ENCODE measurements at places on chromosomes 1 and 21.
A peak's percentile ranks its signal among the peaks of the same experiment; 100 is the strongest.

DNA sequence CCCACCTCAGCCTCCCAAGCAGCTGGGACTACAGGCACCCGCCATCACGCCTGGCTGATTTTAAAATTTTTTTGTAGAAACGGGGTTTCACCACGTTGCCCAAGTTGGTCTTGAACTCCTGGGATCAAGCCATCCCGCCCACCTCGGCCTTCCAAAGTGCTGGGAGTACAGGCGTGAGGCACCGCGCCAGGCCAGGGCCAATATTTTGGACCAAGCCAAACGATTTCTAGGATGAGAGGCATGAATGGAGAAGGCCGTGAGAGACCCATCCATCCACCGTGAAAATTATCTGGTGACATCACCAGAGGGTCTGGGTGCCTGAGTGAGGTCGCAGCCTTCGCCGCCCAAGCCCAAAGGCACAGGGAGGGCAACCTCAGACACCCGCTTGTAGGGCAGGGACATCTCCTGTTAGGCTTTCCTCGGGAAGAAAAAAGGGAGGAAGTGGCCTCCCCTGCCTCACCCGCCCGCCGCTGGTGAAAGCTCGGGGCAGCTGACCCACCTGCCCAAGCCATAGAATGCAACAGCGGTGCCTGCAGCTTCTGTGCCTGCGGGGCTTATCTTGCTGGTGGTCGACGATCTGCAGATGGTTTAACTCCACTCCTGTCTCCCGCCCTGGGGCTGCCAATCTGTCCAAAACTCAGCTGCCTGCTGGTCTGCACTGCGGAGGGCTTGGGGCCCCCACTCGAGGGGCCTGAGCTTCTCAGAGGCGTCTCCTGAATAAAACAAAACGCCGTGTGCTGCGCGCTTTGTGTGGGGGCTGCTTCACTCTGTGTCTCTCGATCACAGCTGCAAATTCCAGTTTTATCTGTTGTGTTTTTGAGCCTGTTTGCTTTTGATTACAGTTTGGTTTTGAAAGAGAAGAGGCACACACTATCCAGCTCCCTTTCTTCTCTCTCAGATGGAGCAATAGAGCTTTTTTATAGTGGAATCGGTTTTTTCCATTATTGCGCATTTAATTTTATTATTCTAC, 85.8 kb downstream of the MRPS6 start:
- DNase-seq, result no peak

- no peak for DNase-seq
Measured at GRCh38 chr1:22197644-22198043, 54.7 kb upstream of the WNT4 start.

- DNase-seq, result no peak
Measured at GRCh38 chr1:214338212-214338611, 57.3 kb downstream of the SMYD2 start.

GRCh38 chr1:1324524-1325287, at the start of the genes CPTP and INTS11:
CPTP (plus strand) TSS chr1:1324802; CDS start chr1:1326911, 2,109 bp downstream.
INTS11 (minus strand) TSS chr1:1324660; CDS start chr1:1324608, 52 bp downstream.
- peak; percentile 92 for DNase-seq

GRCh38 chr1:218397752-218398339, 52.7 kb downstream of the TGFB2 start:
- peak; percentile 37 for DNase-seq

- no peak for DNase-seq
Measured at GRCh38 chr1:210653771-210654170, 325.1 kb downstream of the HHAT start.

- peak; percentile 14 for DNase-seq
Measured at GRCh38 chr1:172185211-172185610, 235.3 kb upstream of the C1orf105 start.

DNA sequence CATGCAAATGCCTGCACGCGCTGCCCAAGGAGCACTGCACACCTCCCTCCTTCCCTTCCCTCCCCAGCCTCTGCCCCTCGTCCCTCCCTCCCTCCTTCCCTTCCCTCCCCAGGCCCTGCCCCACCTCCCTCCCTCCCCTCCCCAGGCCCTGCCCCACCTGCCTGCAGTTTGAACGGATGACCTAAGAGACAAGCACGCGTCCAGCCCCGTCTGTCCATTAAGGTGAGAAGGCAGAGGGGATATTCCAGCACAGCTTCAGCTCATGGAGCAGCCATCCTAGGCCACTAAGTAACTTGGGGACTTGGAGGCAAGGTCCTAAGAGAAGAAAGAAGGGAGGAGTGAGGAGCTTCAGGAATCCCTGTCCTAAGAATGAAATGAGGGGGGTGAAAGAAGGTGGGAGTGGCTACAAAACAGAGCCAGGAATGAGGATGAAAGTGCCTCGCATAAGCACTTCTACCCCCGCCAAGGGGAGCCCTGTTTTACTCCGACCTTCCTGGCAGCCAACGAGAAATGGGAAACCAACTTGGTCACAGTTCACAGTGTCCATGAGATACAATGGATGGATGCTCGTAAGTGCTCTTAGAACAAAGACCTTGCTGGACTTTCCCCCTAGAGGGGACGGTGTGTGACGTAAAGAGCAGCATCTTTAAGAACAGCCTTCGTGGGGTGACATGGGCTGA, 21.3 kb upstream of the EFHD2 start:
- no peak for DNase-seq

DNA sequence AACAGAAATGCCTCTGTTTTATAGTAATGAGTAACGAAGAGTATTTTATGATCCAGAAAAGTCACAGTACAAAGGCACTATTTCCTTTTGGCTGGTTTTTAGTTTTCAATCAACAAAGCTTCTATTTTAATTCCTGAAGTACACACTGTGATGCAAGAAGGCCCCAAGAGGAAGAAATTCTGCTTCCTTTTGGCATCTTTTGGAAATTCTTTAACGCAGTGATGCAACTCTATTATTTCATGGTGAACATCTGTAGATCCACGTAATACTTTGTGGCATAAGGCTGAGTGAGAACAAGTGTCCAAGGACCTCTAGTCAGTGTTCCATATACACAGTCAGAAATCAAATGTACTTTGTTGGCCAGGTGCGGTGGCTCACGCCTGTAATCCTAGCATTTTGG, 137.5 kb downstream of the TGFB2 start:
- DNase-seq, result no peak

DNA sequence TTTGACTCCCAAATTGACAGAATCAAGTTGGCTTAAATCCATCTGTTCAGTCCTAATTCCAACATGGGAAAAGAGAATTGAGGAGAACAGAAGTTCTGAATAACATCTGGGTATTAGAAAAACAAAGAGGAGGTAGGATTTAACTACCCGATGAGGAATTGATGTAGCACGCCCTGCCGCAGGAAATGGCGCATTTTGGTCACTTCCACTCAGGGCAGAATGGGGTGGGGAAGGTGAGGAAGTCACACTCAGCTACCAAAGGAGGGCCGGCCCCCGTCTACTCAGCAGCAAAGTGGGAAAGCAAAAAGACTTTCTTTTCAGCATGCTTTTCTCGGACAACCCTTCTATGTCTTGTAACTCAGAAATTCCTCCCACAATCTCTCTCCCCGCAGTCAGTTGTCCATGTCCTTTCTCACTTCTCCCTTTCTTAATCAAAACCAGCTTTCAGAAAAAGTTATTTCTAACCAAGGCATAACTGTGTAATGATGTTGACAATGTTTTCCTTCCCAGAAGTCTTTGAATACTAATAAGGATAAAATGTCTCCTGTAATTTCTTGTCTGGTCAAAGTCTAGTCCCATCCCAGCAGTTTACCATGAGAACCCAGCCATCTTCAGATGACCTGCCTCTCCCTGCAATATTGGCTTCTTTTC, 60.5 kb upstream of the SIPA1L2 start:
- DNase-seq, result no peak

DNA sequence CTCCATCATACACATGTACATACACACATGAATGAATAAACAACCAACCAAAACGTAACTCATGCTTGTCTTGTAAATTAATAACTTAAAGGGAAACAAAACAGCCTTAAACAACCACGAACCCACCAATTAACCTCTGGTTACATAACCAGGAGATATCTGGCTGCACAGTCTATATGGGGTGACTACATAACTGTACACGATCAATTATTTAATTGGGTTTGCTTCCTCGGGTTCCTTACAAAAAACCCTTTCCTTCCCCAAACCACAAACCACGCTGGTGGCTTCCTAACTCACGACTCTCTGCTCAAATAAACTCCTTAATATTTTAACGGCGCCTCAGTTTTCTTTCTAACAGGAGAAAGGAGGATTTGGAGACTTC, 744 bp downstream of the ZNF670 start:
- DNase-seq, result no peak

DNA sequence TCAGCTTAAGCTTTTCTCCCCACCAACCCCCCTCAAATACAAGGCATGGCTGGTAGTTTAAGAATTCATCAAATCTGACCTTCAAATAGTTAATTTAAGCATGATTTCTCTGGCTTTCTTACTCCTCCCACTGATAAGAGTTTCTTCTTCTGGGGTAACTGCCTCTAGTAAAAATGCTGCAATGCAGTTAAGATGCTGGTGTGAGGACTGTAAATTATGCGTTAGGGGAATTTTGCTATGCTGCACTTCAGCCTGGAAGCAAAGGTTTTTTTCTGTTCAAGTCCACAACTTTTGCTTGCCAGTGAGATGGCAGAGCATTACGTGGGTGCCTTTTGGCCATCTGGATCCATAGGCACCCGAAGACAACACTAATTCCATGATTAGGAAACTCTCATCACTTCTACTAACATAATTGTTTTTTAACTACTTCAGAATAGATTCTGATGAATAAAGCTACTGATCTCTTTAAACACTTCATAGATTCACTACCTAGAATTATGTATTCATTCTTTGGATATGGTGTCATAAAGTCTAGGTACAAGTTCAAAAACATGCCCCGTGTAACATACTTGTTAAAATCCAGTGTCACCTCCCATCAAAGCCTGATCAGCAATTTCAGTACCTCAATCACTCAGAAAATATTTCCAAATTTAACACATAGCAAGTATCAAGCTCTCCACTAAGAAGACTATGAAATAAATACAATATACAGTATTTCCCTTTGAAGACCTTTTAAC, 8.8 kb upstream of the SMYD2 start:
- no peak for DNase-seq

DNA sequence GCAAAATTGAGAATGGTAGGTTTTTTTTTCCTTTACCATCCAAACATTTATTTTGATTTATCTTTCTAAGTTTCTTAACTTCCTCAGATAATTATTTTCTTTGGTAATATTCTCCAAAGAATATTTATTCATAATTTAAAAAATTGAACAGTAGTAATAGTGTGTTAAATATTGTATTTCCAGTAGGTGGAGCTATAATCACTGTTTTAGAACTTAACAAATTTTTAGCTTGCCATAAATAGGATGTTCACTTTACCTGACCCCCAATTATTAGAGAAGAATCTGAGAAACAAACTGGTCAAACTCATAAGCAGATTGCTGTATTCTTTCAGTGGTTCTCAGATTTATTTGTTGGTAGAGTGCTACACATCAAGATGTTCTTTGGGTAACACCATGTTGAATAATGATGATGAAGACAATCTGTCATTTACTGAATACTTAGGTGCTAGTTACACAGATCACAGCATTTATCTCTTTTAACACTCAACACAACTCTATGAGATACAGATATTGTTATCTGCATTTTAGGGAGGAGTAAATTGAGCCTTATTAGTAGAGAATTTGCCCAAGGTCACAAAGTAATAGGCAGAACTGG, 82.4 kb upstream of the GPR88 start:
- peak; percentile 50 for DNase-seq

- no peak for DNase-seq
Measured at GRCh38 chr1:4825800-4826450, 171.5 kb downstream of the AJAP1 start.

DNA sequence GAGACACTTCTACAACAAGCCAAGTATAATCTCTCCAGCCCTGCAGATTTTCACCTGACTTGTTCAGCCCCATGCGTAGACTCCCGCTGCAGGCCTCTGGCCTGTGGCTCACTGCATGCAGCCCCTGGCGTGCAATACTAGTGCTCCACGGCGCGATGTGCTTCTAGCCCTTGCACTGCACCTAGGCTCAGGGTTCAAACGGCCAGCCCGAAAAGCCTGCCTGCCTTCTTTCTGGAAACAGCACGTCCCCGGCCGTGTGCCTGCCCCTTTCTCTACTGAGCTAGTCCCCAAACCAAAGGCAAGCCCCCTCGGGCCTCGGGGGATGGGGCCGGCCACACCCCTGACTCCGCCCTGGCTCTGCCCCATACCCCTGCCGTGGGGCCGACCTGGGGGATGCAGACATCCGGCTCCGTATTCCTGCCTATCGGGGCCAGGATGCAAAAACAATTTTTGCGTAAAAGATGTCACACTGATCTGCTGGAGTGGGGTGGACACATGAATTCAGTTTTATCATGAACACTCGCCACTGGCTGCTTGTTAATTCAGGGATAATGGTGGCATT, 26.3 kb upstream of the TRAPPC10 start:
- DNase-seq, result no peak

- no peak for DNase-seq
Measured at GRCh38 chr21:44813149-44813548, 4.7 kb downstream of the SUMO3 start.

DNA sequence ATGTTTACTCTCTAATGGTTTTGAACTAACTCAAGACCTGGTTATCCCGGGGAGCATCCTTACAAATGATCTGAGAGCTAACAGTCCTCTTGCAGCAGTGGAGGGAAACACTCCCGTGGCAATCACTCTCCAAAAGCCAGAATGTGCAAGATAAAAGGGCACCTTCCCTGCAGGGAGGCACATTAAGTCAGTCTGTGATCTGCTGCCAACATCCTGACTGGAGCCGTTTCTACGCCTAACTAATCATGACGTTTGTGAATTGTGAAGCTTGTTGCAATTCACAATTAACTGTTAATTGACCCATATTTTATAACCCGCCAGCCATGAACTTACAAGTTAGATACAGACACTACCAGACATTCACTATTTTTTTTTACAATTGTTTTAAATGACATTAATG, 52.1 kb upstream of the LGALS8 start:
- no peak for DNase-seq

DNA sequence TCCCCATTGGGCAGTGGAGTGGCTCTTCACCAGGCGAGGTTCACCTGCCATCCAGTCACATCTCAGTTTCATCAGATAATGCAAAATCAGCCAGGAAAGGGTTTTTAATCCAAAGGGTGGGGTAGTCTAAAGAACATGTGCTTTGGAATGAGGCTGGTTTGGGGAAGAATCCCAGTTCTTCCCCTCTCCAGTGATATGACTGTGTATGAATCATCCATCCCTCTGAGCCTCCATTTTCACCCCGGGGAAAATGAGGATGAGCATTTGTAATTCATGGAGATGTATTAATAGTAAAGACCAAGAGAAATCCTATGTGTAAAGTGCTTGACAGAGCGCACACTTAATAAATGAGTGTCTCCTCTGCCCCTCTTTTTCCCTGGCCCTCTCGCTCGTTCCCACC, 215.1 kb upstream of the FGGY start:
- DNase-seq, result peak; percentile 70

- DNase-seq, result no peak
Measured at GRCh38 chr1:172723251-172723650, 64.3 kb downstream of the FASLG start.

DNA sequence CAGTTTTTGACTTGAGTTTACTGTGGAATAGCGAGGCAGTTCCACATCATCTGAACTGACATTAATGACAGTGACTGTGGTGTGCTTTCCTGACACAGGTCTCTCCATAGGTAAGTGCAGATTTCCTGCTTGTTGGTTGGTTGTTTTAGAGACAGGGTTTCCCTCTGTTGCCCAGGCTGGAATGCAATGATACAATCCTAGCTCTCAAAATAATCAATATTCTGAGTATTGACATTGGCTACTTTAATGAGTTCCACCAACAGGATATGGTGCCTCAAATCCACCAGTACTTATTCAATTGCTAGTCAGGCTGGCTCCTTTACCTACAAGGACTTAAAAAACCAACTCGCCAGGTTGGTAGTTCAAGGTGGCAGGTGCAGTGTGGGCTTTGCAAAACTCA, 63.8 kb downstream of the CLSTN1 start:
- DNase-seq, result no peak

GRCh38 chr21:45438391-45439145, 33.6 kb downstream of the COL18A1 start:
- DNase-seq, result peak; percentile 18
